ENCODE measurements at places on chromosomes 1 and 21.

DNA sequence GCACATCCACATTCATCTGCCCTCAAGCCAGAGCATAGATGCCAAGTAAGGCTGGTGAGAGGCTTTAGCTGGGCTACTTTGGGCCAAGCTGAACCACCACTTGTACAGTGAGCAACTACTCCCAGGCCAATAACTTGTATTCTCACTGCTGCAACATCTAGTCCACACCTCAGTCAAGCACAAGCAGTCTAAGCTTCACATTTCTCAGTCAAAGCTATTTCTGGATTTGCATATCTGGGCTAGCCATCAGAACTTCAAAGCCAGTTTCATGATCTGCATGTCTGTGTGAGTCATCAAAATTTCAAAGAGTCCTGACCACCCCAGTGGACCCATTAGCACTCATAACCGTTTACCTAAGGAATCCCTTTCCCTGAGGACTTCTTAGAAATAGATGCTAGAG lies 77.7 kb upstream of the DIRAS3 start:
- DNase-seq = no peak

GRCh38 chr1:83083589-83084224 lies 915.2 kb downstream of the TTLL7 start:
- no peak for DNase-seq

GRCh38 chr1:175714350-175714749 lies 29.0 kb downstream of the TNR start:
- DNase-seq = no peak

DNA sequence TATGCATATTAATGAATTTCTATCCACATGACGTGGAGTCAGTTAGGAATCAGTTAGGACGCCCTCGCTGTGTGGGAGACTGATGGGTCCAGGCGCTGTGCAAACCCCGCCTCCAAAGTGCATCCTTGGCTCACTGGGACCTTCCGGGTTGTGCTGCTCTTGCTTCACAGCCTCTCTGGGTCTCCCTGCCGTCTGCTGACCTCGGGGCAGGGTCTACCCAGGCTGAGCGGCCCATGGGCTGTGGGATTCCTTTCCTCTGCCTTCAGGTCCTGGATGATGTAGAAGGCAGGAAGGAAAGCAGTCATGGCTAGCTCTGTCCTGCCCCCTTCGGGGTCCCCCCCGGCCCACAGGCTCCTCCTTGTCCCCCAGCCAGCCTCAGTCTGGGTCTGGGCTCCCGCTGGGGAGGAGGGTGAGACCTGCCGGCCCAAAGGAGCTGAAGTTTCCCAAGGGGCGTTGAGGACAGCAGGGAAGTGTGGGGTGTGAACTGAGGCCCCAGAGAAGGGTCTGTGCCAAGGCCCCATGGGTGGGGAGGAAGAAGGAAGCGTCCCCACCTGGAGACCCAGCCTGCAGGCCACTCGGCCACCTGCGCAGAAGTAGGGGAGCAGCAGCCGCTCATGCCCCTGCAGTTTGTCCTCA lies 24.6 kb upstream of the CDK11A start:
- peak; percentile 50 for DNase-seq

DNA sequence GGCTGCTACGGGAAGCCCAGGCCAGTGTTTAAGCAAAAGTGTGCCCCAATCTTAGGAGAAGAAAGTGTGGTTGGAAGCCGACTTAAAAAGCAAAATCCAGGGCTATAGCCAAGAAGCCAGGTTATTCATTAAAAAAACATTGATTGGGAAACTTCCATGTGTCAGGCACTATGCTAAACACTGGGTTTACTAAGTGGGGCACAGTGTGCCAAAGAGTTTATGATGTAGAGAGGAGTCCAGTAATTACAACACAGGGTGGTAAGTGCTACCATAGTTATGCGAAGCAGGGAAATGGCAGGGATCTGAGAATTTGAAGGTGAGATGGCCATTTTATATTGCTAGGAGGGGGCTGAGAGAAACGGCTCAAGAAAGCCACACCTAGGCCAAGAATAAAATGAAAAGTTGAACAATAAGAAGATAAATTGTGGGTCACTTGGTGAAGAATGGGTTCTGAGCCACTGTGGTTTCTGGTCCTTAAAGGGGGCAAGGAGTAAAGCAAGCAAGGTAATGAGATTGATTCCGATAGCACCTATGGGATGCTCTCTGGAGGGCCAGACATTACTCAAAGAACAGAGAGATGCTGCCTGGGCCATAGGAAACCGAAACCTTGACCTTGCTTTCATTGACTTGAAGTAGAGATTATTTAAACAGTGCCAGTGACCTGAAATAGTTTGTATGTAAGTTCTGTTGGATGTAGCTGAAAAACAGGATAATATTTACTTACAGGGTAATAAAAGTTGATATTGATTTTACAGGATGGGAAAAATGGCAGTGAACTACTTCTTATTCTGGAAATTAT lies 177.8 kb downstream of the GIPC2 start:
- DNase-seq = no peak

DNA sequence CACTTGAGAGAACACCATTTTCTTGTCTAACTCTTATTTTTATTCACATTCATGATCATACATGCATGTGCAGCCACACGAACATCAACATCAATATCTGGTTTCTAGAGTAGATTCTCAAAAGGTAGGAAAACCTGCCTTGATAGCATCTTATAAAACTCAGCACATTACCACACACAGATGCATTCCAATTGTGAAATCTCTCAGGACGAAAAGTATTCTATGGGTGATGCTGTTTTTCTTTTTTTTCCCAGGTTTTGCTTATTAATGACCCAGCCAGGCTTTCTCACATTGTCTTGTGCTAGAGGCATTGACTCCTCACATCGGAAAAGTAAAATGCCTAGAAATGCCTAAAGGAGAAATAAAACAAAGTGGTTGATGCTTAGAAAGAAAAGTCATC lies 562.8 kb downstream of the KIF26B start:
- no peak for DNase-seq

DNA sequence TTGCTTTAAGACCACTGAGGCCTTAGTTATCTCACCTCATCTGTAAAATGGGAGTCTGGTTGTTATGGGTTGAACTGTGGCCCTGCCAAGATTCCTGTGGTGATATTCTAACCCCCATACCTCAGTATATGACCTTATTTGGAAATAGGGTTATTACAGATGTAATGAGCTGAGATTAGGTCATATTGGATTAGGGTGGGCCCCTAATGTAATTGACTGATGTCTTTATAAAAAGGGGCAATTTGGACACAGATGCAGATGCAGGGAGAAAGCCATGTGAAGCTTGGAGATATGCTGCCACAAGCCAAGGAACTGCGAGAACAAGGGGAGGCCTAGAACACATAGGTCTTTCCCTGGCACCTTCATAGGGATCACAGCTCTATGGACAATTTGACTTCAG lies 3.9 kb downstream of the C1orf87 start:
- no peak for DNase-seq

- DNase-seq = peak; percentile 1
Measured at GRCh38 chr1:194004146-194004545, 817.7 kb upstream of the B3GALT2 start.

- peak; percentile 92 for DNase-seq
Measured at GRCh38 chr1:171188388-171189266, 3.5 kb downstream of the FMO2 start.

- peak; percentile 28 for DNase-seq
Measured at GRCh38 chr1:70896224-70896623, 151.4 kb downstream of the PTGER3 start.

GRCh38 chr1:91771717-91772116 lies 114.2 kb downstream of the TGFBR3 start:
- DNase-seq = no peak

DNA sequence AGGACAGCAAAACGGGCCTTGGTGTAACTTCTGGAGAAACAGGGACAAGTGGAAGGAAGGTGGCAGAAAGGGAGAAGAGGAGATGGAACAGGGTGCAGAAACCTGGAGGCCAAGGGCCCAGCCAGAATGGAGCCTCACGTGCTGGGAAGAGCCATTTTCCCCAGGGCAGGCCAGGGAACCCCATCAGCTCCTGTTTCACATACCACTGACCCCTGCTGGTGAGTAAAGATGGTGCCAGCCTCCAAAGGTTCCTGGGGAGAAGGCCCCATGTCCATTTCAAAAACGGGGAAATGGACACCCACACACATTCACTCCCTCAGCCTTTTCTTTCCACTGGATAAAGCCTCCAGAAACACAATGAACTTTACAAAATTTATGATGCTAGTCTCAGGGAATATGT lies 57.6 kb upstream of the JUN start:
- DNase-seq = peak; percentile 74

GRCh38 chr1:197771904-197772556 lies 3.2 kb downstream of the DENND1B start:
- no peak for DNase-seq

DNA sequence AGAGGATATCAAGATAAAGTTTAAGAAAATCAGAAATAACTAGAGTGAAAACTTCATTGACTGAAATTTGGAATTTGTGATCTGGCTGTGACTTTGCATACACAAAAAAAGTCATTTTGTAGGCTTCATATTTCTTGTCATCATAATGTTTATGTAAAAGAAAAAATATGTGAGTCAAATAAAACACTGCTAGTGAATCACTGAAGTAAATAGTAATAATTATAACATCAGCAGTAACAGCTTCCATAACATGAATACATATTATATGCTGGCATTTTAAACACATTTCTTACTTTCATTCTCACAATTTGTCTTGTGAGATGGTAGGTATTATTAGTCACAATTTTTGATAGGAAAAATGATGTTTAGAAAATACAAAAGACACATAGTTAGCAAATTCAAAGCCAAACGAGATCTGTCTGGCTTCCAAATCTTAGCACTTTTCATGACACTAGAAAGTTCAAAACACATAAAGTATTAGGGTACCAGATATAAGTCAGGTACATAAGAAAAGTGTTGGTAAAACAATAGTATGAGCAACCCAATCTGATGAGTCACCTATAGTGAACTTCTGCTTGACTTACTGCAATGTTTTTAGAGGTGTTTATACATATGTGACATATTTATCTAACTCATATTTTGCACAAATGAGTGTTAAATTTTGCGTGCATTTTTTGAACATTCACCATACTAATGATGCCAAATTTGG lies 241.0 kb upstream of the SNX7 start:
- DNase-seq = no peak
